PC-3 (cell line): ENCODE measurements at places on chromosomes 1 and 21. TPM values are rescaled to one million over a fixed set of nuclear protein-coding genes. Genes with fewer than 3 reads are reported as not detected.

Gene PDZK1IP1
- total RNA-seq, result not detected in 2 replicates

Gene KCNE2
- total RNA-seq, result not detected in 2 replicates

Gene FCRL2
- not detected in 2 replicates for total RNA-seq

Gene EVA1B
- total RNA-seq, result 89.1 and 104 TPM in 2 replicates

Gene IFT25
- 49.7 and 66.7 TPM in 2 replicates for total RNA-seq

Gene MFN2
- 97.8 and 101 TPM in 2 replicates for total RNA-seq

Gene LCE1F
- not detected in 2 replicates for total RNA-seq
